ENCODE measurements at places on chromosomes 13 and 19.
A peak's percentile ranks its signal among the peaks of the same experiment; 100 is the strongest.

- DNase-seq = no peak
Observed at GRCh38 chr13:110298505-110299282, 8.3 kb downstream of the COL4A1 start.

GRCh38 chr19:29476528-29476927, 49.3 kb upstream of the VSTM2B start:
- no peak for DNase-seq

DNA sequence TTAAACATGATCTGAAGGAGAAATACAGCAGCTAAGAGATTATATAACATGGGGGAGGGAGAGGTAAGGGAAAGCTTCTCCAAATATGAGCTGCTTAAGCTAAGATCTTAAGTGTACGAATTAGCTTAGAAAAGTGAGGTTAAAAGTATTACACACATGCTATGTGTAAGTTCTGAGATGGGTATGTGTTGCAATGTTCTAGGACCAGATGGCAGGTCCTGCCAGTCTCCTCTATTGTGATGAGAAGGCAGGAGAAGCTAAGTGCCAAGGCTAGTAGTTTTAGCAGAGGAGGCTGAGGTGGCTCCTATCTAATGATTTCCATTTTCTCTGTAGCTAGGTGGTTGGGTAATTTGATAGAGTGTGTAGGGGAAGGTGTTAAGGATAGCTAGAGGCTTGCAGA, 57.6 kb downstream of the MICU2 start:
- DNase-seq = no peak

DNA sequence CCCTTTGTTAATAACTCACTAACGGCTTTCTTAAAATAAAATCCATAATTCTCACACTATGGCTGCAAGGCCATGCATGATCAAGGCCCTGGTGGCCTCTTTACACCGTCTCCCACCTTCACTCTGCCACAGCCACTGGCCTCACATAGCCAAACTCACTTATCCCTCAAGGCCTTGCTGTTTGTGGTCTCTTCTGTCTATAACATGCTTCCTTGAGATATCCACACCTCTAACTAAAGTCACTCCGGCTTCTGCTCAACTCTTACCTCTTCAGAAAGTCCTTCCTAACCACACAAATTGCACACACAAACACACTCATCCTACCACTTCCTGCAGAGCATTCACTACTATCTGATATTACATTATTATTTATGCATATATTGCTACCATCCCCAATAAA, 262.5 kb downstream of the DIAPH3 start:
- DNase-seq = no peak

- no peak for DNase-seq
Observed at GRCh38 chr19:49775742-49776370, 9.1 kb downstream of the AP2A1 start.

DNA sequence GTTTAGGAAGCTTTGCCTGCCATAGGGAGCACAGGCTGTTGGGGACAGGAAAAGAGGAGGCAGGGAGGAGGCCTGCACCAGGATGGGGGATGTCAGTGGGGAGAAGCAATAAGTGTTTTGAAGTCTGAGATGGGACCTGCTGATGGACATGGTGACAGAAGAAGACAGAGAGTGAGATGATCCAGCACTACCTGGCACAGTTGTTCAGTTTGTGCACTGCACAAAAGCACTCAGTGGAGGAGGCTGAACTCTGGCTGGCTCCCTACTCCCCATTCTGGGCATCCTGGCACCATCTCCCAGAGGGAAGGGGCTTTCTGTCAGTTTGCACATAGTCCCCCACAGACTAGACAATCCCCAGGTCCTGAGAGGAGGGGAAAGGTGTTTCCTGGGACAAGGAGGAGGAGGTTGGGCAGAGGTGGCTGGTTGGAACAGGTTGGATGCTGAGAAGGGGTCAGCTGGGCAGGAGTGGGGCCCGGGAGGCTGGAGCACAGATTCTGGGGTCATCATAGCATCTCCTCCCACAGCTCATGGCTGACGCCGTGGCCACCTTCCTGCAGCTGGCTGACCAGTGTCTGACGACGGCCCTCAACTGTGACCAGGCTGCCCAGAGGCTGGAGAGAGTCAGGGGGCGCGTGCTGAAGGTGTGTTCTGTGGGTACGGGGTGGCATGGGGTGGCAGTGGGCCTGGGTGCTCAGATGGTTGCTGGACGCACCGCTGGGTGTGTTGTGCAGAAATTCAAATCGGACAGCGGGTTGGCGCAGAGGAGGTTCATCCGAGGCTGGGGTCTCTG, 12.5 kb upstream of the COLGALT1 start:
- no peak for DNase-seq

DNA sequence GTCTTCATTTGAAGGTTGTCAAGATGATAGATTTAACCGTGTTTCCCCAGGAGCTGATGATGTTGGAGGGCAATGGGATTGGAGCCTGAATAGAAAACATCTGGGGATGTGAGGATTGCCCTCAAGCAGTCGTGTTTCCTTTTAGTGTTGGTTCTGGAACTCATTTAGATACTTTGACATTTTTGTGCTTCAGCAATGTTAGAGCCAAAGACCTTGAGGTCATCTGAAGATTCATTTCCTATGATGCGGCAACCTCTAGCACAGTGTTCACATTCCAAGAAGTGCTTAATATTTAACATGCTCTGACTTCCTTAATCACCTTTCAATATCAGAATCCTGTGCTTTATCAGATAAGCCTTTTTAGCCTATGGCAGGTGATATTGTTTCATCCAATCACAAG, 82.7 kb downstream of the SLC10A2 start:
- no peak for DNase-seq

GRCh38 chr19:44985445-44985844, 15.8 kb upstream of the RELB start:
- DNase-seq = no peak

DNA sequence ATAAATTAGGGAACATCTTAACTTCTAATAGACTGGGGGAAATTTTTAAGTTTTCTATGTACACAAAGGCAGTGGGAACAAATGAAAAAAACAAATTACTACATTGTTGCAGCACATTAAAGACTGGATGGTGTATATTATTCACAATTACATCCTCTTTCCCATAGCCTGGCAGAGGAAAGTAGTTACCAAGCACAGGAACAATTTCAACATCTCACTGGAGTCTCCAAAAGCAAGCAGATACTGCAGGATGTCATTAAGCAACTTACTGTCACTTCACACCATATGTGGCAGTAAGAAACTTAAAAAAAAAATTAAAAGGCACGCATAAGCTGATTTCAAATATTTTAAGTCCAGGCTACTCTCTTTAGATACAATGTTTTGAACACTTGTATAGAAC, 6.4 kb upstream of the EFNB2 start:
- DNase-seq = no peak

GRCh38 chr13:95948656-95949055, 104.5 kb downstream of the UGGT2 start:
- no peak for DNase-seq

GRCh38 chr13:97435323-97435722, 1.4 kb downstream of the RAP2A start:
- DNase-seq = no peak

GRCh38 chr19:18436671-18437490, 1.1 kb downstream of the ISYNA1 start:
- DNase-seq = peak; percentile 58

- DNase-seq = no peak
Observed at GRCh38 chr13:75513271-75513670, 24.4 kb downstream of the COMMD6 start.

DNA sequence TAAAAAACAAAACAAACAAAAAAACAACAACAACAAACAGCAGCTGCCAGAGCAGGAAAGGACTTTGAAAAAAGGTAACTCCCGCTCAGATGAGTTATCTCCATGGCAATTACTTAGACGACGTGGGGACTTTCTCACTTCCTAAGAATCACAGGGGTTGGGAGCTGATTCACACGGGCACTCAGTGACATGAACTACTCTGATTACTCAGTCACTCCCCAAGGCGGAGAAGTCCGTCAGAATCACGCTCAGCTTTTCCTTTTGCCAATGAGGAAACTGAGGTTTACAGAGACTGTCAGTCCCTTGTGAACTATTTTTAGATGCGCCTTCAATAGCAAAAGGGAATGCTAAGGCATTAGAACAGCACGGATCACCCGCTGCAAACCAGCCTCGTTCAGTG, 32.3 kb upstream of the MATK start:
- DNase-seq = no peak

DNA sequence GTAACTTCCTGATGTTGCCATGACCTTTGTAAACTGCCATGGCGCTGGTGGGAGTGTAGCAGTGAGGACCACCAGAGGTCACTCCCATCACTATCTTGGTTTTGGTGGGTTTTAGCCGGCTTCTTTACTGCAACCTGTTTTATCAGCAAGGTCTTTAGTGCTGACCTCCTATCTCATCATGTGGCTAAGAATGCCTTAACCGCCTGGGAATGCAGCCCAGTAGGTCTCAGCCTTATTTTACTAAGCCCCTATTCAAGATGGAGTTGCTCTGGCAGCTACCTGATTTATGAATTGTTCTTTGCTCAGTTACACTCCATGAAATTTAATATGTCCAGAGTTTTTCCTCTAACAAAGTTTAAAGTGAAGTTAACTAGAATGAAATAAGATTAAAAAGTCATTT, 4.6 kb upstream of the EPS15L1 start:
- no peak for DNase-seq

- DNase-seq = no peak
Observed at GRCh38 chr13:29165840-29166239, 345.7 kb downstream of the MTUS2 start.

DNA sequence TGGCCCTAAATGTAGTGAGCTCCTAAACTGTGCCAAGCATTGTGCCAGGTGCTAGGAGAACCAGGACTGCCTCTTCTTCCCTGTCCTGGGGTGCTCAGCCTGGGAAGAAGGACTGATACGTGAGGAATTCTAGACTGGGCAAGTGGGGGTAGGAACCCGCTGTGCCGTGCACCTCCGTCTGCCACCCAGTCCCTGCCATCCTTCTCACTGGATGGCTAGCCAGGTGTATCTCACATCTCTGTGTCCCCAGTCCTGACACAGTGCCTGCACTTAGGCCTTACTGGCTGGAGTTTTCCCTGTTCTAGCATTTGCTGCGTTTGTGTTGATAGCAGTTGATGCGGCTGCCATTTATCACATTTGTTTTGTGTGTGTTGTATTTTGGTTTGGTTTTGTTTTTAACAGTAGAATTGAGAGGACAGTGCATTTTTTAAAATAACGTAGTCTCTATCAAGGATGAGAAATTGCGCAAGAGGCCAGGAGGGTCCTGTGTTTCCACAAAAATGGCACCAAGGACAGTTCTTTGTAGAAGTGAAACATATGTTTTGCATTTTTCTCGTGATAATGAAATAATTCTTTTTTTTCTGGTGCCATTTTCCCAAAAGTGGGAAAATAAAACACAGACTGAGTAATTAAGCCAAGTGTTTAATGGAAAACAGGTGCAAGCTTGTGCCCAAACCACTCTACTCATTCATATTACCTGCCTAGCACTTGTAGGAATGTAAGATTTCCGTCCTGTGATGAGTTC, 4.7 kb upstream of the GPR183 start:
- no peak for DNase-seq

GRCh38 chr13:49681842-49682435, 9.3 kb downstream of the EBPL start:
- no peak for DNase-seq

GRCh38 chr13:27534108-27534980, 84.0 kb upstream of the MTIF3 start:
- DNase-seq = no peak

- no peak for DNase-seq
Observed at GRCh38 chr13:46771693-46772092, 25.3 kb downstream of the ESD start.

DNA sequence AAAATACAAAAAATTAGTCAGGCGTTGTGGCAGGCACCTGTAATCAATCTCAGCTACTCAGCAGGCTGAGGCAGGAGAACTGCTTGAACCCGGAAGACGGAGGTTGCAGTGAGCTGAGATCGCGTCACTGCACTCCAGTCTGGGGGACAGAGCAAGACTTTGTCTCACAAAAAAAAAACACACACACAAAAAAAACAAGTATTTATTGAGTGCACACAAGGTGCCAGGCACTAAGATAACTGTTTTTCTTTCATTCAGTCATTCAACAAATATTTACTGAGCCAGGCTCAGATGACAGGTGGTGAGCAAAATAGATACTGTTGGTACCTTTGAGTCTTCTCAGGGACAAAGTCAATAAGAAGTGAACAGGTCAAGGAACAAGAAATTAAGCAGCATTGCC, 6.3 kb downstream of the CIB3 start:
- no peak for DNase-seq

- no peak for DNase-seq
Observed at GRCh38 chr13:85379991-85380390, 419.2 kb downstream of the SLITRK6 start.

GRCh38 chr13:51007216-51007615, 97.6 kb downstream of the RNASEH2B start:
- no peak for DNase-seq

DNA sequence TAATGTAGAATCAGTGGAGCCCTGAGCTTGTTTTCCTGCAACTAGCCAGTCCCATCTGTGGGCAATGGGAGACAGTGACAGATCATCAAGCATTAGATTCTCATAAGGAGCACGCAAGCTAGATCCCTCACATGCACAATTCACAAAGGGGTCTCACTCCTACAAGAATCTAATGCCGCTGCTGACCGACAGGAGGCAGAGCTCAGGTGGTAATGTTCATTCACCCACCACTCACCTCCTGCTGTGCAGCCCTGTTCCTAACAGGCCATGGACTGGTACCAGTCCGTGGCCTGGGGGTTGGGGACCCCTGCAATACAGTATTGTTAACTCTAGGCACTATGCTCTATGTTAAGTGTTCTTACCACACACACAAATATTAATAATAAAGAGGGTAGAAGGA, 362.8 kb downstream of the RBM26 start:
- no peak for DNase-seq

GRCh38 chr19:4015705-4016402, 8.3 kb downstream of the PIAS4 start:
- DNase-seq = no peak

DNA sequence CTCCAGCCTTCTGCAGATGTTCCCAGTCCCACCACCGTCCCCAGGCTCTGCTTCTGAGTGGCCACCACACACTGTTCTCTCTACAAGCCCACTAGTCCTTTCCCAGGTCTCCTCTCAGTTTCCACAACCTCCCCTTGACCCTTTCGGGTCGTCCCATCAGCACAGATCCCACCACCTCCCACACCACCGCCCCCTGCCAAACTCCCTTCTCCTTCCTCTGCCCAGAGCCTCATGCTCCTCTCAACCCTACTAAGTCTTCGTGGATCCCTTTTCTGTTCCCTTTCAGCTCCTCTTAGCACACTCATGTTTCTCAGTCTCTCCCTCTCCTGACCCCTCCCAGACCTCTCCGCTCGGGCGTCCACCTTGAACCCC, 1.9 kb downstream of the NAPA start:
- no peak for DNase-seq

GRCh38 chr13:49844181-49844580, 51.7 kb upstream of the KPNA3 start:
- no peak for DNase-seq

- no peak for DNase-seq
Observed at GRCh38 chr19:29475469-29475868, 50.3 kb upstream of the VSTM2B start.

DNA sequence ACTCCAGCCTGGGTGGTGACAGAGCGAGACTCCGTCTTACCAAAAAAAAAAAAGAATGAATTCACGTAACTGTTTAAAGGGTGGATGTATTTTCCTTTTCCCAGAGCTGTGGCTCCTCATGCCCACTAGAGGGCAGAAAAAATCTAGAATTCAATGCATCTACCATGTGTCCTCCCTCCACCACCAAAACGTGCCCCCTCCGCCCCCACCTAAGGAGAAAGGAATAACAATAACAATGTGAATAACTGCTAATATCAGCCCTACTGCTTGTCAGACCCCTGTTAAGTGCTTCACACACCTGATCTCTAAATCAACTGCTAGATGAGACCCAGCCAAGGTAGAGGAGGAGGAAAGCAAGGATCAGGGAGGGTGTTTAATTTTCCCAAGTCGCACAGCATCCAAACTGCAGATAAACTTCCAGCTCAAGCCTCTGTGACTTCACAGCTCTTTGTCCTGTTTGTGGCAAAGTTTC, 20.2 kb upstream of the PNMA8B start:
- DNase-seq = no peak
